Activated CD4-positive, alpha-beta T cell treated with anti-CD3 and anti-CD28 coated beads, Interleukin-2, amount 50 U/mL, for 16 hours (primary cell): ENCODE measurements at places on chromosomes 12 and 14.

- DNase-seq = no peak
Observed at GRCh38 chr12:14473707-14474287, 93.9 kb downstream of the PLBD1 start.

DNA sequence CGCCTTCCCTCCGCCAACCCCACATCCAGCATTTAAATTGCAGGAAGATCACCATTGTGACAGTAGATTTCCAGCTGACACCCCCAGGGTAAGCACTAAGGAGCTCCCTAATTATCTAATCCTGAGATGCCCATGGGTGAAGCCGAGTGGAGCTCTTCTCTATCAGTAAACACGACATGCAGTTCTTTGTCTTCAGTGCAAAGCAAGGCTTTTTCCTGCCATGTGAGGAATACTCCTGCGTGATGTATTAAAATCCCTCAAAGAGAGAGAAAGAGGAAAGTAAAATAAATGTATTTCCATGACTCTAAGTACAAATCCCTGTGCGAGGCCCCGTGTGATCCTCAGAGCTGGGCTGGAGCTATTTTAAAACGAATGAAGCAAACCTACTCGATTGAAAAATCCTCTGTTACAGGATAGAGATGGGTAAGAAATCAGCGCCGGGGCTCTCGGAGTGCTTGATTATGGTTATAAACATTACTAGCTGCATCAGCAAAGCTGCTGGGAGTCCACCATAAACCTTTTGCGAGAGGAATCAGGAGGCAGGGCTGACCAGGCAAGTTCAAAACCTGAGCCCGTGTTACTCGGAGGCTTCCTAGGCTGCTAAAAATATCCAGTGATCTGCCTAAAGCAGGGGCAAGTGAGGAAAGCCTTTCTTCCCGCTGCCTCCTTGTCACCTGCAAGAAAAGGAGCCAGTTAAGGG, 61.5 kb downstream of the MAP1LC3B2 start:
- no peak for DNase-seq

GRCh38 chr12:10381928-10382628, 7.8 kb downstream of the KLRK1 start:
- no peak for DNase-seq

GRCh38 chr14:68479247-68479646, 313.6 kb downstream of the ZFP36L1 start:
- no peak for DNase-seq
